Fibroblast of skin of left quadriceps (primary cell): ENCODE measurements at places on chromosomes 6 and 20.

- DNase-seq, result no peak
Observed at GRCh38 chr20:17636523-17637412, 45.3 kb downstream of the RRBP1 start.

- no peak for DNase-seq
Observed at GRCh38 chr6:42834056-42834455, 45.4 kb upstream of the RPL7L1 start.

- no peak for DNase-seq
Observed at GRCh38 chr6:85797993-85798392, 155.3 kb upstream of the SYNCRIP start.

DNA sequence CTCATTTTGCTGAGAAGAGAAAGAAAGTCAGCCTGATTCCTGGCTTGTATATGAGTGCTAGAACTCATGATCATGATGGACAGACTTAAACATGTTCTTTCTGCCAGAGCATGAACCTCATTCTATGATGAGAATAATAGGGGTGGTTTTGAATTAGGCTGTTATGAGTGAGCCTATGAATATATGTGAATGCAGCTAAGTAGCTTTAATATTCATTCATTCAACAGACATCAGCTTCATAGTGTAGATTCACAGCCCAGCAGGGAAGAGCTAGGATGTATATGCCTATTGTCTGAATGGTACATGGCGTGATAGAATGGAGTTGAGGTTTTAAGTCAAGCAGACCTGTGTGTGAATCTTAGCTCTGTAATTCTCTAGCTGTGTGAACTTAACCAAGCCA, 573.2 kb downstream of the DHX35 start:
- no peak for DNase-seq

DNA sequence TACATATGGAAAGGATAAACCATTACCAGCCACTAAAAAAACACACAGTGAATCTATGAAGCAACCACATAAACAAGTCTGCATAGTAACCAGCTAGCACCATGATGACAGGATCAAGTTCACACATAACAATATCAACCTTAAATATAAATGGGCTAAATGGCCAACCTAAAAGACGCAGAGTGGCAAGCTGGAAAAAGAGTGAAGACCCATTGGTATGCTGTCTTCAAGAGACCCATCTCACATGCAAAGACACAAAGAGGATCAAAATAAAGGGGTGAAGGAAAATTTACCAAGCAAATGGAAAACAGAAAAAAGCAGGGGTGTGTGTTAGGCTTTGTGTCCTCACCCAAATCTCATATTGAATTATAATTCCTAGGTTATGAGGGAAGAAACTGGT, 909.2 kb downstream of the EPHA7 start:
- no peak for DNase-seq

DNA sequence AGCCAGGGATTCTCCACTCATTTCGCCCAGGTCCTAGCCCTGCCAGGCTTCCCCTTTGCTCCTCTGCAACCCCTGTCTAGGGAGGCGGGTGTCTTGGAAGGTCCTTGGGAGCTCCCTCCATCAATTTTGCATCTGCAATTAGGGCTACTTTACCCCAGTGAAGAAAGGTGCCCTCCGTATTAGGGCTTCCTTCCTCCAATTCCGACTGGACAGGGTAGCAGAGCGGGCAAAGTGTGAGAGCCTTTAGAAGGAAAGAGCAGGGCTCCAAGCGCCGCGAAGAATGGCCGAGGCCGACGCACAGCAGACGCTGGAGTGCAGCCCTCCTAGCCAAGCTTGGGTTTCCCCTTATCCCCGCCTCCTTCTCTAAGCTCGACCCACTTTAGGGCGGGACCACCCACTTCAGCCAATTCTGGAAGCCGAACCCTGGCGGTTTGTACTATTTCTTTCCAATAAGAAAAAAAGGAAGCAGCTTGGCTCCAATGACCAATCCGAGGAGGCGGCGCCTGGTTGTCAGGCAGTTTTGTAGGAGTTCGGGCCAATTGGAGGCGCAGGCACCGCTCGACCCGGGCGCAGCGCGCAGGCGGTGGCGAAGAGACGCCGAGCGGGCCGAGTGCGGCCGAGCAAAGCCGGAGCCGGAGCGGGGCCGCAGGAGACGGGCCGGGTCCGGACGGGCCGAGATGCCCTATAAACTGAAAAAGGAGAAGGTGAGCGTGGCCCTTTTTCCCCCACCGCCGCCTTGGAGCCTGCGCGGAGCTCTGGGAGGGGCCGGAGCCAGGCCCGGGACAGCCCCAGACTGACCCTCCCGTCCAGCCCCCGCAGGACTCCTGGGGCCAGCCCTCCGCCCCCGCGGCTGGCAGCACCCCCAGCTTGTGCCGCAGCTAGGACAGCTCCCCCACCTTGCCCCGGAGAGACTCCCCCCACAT, at the start of gene PPP2R5D:
PPP2R5D (plus strand) TSS at position 570 of the 923 bp plus-strand sequence; CDS start at position 678, 108 bp downstream.
- peak; percentile 98 for DNase-seq

GRCh38 chr6:88698661-88699060, 264.8 kb downstream of the RNGTT start:
- DNase-seq, result no peak

DNA sequence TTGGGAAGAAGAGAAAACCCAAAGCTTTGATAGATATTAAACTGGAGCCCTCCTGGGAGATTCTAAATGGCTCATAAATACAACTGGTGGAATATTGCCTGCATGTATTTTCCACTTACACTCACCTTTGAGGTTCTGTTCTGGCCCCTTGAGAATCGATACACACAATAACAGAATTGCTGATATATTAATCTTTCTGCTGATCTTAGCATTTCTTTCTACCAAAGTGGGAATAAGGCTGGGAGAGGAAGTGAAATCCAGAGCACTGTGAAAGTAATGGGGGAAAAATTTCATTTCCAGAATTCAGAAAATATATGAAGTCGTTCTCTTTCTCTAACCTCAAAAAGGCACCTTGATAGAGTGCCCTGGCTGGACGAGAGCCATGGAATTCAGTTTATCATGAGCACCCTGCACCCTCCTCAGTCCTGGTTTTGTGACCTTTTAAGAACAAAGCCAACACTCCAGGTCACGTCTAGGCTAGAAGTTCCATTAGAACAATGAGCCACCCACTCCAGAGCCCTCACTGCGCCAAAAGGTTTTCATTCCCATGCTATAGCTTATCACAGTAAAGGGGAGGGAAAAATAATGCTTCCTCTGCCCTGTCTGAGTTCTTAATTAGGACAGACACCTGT, 244.5 kb downstream of the CD83 start:
- DNase-seq, result no peak

DNA sequence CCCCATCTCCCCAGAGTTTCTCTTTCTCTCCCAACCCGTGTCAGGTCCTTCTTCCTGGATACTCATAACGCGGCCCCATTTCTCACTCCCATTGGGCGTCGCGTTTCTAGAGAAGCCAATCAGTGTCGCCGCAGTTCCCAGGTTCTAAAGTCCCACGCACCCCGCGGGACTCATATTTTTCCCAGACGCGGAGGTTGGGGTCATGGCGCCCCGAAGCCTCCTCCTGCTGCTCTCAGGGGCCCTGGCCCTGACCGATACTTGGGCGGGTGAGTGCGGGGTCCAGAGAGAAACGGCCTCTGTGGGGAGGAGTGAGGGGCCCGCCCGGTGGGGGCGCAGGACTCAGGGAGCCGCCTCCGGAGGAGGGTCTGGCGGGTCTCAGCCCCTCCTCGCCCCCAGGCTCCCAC, at the start of gene HLA-F:
HLA-F (plus strand) TSS at position 173 of the 404 bp plus-strand sequence; CDS start at position 203, 30 bp downstream.
- DNase-seq, result peak; percentile 45

GRCh38 chr6:7252390-7252789, 60.6 kb downstream of the SSR1 start:
- DNase-seq, result no peak

DNA sequence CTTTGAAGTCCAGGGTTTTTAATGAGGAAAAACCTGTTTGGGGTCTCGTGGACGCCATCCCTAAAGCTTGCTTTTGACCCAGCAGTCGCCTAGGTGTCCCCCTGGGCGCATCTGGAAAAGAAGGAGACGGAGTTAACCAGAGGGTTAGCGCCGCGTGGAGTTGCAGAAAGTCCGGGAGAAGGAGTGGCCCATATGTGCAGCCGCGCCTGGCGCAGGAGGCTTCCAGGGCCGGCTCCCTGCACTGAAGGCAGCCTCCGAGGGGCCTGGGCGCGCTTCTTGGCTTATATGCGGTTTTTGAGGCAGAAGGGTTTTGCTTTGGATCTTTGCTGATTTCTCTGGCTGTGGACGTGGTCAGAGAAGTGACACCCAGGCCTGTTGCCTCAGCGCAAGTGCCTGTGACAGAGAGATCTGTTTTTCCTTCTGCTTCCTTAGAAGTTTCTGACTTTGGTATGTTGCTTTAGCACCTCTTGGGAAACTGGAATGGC, 987 bp downstream of the TMEM181 start:
- DNase-seq, result no peak

DNA sequence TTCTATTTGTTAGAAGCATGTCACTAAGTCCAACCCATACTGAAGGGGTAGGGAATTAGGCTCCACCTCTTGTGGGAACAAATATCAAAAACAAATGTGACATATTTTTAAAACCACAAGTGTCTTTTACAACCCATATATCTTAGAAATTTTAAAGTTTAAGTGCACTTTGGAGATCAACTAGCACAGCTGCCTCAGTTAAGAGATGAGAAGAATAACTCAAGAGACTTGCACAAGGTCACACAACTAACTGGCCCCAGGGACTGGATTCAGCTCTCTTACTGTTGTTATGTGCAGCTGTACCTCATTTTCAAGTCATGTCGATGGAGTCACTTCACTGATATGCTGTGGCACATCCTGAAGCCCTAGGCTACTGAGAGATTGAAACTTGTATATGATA, 102.9 kb upstream of the BMP2 start:
- no peak for DNase-seq

DNA sequence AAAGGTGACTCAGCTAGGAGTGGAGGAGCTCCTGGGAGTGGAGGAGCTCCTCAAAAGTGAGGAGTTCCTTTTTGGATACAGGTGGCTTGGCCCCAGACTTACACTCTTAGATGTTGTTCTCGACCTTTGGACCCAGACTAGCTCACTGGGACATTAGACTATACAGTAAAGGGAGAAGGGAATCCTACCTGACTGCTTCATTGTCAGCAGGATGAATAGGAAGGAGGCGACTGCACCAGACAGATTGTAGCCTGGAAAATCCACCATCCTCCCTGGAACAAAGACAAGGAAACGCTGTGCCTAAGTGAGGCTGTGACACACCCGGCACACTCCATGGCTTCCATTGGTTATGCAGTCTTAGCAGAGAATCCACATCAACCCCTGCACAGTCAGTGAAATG, at the start of gene BTNL2:
BTNL2 (minus strand) TSS at position 325 of the 400 bp plus-strand sequence; CDS start at position 267, 58 bp downstream.
- DNase-seq, result no peak

GRCh38 chr20:61442075-61442670, 190.1 kb downstream of the CDH4 start:
- DNase-seq, result no peak

DNA sequence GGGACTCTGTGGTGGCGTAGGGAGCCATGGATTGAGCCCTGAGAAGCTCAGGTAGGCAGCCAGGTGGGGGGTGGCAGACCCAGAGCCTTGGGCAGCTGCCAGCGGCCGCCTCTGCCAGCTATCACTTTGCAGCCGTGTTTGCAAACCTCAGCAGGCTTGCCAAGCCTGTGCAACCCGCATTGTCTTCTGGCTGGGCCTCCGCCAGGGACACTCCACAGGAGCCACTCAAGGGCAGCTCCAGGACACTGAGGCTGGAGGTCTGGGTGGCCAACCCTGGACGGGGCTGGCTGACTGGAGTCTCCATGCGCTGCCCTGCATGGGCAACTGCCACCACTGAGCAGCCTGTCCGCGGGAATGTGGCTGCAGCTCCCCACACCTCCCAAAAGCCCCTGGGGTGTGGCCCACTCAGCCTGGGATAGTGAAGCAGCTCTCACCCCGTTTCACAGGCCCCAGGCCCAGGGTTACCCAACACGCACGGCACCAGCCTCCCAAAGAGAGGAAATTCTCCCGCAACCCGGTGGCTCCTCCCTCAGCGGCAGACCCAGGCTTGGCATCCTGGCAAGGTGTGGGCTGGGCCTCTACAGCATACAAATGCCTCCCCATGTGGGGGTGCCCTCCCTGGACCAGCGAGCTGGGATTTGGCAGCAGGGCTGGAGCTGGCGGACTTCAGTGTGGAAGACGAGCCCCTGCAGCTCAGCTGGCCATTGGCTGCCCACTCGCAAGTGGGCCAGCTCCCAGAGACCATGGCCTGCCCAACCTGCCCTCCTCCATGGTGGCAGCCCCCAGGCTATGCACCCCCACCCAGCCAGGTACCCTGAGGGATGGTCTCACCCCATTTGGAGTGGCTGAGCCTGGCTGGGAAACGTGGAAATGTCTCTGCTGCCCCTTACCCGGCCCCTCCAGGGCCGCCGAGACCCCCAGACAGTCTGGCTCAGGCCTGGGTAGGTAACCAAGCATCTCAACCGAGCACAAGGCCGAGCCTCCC, 2.9 kb downstream of the CHRNA4 start:
- no peak for DNase-seq

DNA sequence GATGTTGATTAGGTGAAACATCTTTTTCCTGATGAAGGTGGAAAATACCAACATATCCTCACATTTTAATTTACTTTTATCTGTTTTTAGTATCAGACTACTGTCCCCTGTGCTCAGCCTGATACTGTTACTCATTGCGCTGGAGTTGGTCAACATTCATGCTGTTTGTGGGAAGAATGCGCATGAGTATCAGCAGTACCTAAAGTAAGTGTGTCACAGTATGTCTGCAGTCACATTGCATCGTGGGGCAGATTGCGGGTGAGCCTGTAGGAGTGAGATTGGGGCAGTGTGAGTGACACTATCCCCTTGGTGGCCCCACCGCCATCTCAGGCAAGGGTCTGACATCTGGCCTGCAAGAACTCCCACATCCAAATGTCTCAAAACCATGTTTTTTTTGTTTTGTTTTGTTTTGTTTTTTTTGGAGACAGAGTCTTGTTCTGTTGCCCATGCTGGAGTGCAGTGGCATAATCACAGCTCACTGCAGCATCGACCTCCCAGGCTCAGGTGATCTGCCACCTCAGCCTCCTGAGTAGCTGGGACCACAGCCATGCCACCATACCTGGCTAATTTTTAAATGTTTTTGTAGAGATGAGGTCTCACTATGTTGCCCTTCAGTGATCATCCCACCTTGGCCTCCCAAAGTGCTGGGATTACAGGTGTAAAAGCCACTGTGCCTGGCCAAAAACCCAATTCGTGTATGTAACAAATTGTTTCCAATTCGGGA, 27.8 kb downstream of the ERMARD start:
- DNase-seq, result no peak

DNA sequence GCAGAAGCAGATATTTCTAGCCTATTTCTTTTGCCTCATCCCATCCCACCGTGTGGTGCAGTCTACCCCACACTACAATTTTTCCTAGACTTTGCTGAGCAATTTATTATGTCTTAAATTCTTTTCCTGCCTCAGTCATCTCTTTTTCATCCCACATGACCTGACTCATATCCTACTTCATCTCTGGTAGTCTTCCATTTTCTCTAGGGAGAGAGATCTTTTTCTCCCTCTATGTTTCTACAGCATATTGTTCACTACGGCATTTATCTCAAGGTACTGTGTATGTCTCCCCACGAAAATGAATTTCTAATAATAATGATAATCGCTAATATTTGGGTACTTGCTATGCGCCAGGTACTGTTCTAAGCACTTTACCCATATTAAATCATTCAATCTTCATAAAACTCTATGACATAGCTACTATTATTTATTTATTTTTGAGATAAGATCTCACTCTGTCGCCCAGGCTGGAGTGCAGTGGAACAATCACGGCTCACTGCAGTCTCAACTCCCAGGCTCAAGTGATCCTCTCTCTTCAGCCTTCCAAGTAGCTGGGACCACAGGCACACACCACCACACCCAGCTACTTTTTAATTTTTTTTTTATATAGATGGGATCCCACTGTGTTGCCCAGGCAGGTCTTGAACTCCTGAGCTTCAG, 15.6 kb downstream of the PDSS2 start:
- no peak for DNase-seq
